Activated T-cell treated with anti-CD3 and anti-CD28 coated beads, Interleukin-2, amount 50 U/mL, for 48 hours (primary cell): ENCODE measurements at places on chromosomes 13 and 19.
A peak's percentile ranks its signal among the peaks of the same experiment; 100 is the strongest.

DNA sequence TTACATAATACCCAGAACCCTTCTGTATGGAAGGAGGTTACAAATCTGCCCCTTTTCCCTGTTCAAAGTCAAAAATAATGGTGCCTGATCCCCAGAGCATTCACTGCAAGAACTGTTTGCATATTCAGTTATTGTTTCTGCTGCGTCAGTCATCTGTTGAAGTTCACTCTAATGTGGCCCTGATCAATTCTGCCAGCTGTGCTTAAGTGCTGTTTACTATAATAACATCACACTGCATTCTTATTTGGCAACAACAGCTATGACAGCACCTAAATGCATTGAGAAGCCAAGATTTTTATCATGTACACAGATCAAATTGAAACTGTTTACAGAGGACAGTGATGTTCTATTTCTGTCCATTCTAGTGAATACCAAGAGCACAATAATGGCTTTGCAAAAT lies 115.9 kb downstream of the DACH1 start:
- DNase-seq = no peak

- no peak for DNase-seq
Observed at GRCh38 chr13:67763384-67763783, 533.2 kb upstream of the PCDH9 start.

- DNase-seq = no peak
Observed at GRCh38 chr13:35856084-35856483, 275.1 kb downstream of the DCLK1 start.

- no peak for DNase-seq
Observed at GRCh38 chr13:35995136-35995535, 136.0 kb downstream of the DCLK1 start.

- DNase-seq = no peak
Observed at GRCh38 chr13:79295906-79296706, 109.9 kb downstream of the RBM26 start.

DNA sequence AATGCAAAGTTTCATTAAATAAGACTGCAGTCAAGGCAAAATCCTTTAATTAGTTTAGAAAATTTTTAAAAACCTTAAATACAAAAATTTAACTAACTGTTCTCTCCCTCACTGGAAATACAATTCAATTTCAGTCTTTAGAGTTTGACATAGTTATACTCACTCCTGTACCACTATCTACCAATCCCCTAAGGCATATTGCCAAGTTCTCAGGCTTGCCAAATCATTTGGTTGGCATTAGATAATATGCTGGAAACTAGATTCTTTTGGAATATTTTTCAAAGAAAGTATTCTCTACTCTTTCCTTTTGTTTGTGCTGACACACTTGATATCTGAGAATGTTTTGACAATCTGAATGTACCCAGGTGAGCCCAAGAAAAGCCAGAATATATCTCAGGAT lies 77.2 kb downstream of the TSC22D1 start:
- DNase-seq = no peak

DNA sequence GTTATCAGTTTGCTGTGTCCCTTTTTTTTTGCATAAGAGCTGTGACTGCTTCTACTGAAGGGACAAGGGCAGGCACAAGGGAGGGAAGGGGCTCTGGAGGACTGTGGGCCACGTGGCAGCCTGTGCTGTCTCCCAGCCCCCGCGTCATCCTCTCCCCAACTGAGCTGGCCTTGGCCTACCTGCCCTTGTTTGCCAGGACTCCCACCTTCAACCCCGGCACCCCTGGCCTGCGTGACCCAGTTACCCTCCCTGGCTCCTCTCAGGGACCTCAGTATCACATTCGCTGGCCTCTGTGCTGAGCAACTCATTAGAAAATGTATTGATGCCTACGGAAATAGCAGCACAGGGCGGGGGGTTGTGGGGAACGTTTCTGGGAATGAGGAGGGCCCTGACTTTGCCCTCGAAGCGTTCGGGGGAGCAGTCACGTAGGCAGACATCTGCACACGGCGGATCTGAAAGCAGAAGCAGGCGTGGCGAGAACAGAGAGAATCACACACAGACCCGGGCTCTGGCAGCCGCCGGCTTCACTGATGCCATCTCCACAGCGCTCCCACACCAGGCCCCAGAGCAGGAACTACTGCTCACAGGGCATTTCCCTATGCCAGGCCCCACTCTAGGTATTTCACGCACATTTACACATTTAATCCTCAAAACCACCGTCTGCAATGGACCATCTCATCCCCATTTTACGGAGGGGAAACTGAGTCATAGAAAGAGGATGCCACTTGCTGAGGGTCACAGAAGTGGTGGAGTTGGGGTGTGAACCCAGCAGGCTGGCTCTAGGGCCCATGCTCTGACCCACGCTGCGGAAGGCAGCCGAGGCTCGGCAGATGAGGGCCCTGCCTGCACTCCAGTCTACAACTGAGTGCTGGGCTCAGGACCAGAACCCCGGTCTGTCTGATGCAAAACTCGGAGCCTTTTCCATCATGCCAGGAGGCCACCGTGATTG lies 5.7 kb upstream of the ATF5 start:
- no peak for DNase-seq

DNA sequence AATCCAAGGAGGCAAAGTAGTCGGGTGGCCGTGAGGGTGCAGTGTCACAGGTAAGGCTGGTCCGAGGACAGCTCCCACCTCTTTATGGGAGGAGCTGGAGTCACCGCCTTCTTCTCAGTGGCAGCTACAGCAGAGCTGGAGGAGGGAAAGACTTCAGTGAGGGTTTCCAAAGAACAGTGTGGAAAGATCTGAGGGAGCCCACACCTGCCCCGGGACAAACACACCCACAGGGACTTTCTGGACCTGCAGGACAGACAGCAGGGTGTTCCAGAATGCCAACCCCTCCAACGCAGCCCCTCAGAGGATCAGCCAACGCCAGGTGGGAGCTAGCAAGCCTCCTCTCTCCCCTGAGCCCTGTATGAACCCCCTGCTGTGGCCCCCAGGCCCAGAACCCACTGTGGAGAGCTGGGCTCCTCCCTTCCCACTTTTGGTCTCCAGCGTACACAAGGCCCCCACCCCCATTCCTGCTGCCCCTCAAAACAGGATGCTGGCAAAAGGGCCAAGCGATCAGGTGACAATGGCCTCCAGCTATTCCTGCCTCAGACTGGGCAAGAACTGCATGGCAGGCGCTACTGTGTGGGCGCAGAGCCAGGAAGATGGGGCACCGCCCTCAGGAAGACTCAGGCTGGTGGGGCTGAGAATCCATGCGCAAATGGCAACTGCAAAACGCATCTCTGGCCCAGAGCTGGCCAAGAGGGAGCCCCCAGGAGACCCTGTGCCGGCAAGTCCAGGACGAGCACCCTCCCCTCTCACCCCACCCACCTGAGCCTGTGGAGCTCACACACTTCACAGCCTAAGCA lies 3.5 kb upstream of the CD320 start:
- DNase-seq = no peak

- no peak for DNase-seq
Observed at GRCh38 chr19:10670876-10671804, 17.0 kb downstream of the ILF3 start.

DNA sequence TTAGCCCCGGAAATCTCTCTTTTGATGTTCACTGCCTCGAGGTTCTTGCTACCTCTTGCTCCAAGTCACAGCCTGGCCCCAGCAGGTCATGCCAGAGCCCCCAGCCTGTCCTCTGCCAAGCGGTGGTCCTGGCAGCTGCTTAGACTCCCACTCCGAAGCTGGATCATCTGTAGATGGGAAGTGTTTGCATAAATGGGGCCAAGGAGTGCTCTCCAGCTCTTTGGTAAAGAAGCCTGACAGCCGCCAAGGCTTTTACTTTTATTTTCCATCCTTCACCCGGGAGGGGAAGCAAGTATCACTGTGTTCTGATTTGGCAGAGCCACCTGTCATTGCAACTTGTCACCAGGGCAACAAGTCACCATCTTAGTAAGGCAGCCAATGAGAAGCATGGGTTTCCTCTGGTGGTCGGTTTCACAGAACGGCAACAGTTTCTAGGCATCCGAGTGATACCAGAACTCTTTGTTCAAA lies 10.6 kb upstream of the RETN start:
- peak; percentile 49 for DNase-seq

DNA sequence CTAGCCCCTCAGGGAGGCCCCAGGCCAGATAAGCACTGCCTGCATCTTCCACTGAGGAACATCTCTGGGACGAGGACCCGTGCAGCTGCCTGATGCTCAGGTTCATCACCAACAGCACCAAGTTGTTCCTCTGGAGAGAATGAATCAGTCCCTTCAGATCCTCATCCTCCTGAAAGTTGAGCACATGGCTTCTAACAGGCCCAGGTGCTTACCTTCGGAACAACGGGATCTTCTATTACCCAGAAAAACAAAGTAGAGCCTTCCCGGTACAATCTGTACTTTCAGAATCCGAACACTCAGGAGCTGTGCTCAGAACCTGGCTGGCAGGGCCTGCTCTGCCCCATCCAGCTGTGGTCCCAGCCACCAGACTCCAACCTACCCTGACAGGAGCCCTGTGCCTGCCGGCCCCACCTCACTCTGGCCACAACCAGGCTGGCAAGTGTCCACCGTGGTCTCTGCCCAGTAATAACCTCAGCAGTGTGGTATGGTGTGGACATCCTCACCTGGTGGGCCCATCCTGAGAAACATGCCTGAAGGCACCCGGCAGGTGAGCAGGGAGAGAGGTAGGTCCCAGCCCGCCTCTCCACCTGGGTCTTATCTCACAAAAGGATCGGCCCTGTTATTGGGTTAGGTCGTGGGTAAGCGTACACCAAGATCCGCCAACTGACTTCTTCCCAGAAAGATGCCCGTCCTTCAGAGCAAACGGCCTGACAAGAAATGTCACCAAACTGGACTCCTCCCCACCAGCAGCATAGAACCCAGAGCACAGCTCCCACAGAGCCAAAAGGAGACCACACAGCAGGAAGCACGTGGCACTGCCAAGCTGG lies 34.1 kb downstream of the ELL start:
- no peak for DNase-seq

DNA sequence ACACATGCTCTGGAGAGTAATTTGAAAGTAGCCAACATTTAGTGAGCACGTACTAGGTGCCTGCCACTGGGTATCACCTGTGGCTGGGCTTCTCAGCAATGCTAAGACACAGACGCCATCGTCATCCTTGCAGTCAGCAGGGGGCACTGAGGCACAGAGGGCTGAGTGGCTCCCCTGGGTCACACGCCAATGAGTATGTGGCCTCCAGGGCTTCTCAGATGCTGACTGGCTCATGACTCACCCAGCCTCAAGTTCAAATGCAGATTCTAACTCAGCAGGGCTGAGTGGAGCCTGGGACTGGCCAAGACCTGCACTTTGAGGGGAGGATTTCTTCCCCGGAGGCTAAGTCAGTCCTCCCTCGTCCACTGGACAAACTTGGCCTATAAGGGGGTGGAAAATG lies 115.1 kb upstream of the CACNA1A start:
- DNase-seq = peak; percentile 79

DNA sequence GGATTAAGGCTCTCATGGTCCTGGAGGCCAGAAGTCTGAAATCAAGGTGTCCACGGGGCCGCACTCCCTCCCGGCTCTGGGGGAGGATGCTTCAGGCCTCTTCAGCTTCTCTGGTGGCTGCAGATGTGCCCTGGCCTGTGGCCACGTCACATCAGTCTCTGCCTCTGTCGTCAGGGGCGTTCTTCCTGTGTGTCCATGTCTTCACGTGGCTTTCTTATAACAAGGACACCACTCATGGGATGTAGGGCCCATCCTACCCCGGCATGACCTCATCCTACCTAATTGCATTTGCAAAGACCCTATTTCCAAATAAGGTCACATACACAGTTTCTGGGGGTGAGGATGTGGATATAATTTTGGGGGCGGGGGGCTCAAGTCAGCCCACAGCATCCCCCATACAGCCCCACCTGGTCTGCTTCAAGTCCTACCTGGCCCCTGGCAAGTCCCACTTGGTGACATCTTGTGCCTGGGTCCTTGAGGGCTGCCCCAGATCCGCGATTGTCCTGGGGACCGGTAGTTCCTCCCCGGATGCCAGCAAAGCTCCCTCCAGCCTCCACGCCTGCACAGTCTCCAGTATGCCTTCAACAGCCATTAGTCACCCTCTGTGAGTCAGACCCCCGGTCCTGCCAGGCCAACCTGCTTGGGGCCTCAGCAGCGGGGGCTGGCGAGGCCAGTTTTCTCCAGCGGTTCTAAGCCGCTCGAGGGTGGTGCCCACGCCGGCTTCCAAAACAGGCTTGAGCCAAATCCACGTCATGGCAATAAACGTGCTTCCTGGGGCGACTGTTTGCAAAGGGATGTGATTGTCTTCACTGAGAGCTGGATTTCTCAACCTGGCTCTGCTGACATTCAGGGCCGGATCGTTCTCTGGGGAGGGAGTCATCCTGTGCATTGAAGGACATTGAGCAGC lies 32.2 kb downstream of the MYO9B start:
- peak; percentile 33 for DNase-seq

GRCh38 chr13:74920361-74920760 lies 561.6 kb downstream of the TBC1D4 start:
- no peak for DNase-seq

GRCh38 chr13:28659621-28659970 lies 666 bp downstream of the POMP start:
- no peak for DNase-seq

DNA sequence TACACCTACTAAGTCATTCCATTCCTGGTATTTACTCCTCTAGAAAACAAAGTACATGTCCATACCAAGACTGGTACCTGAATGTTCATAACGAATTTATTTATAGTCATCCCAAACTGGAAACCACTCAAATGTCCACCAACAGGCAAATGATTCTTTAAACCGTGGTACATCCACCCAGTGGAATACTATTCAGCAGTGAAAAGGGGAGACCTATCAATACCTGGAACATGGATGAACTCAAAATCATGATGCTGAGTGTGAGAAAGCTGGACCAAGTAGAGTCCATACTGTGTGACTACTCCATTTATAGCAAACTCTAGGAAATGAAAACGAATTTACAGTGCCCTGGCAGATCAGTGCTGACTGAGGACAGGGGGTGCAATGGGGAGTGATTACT lies 11.9 kb upstream of the NAPA start:
- no peak for DNase-seq

- no peak for DNase-seq
Observed at GRCh38 chr19:16113727-16114126, 2.0 kb downstream of the RAB8A start.

DNA sequence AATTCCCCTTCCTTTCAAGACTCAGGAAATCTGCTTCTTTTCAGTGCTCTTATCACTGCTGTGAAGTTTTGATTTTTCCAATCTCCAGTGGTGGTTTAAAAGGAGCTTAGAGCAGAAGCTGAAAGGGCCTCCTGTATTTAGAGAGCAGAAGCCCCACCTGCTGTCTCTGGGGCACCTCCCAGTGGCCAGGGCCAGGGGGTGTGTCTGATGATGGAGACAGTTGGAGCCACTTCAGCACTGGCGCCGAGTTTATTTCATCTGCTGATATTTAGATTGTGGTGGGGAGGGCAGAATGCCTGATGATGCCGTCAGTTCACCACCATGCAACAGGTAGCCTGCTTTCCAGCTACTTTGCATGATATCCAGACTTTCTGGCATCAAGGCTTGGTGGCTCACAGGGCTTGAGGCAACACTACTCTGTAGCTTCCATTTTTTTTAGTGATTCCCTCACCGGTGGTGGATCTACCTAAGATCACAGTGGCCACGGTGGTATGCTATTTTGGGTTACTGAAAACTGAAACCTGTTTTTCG lies 371.9 kb downstream of the KCNRG start:
- DNase-seq = no peak

- no peak for DNase-seq
Observed at GRCh38 chr13:85528491-85529217, 270.6 kb downstream of the SLITRK6 start.
